ENCODE measurements at places on chromosomes 1 and 21.

DNA sequence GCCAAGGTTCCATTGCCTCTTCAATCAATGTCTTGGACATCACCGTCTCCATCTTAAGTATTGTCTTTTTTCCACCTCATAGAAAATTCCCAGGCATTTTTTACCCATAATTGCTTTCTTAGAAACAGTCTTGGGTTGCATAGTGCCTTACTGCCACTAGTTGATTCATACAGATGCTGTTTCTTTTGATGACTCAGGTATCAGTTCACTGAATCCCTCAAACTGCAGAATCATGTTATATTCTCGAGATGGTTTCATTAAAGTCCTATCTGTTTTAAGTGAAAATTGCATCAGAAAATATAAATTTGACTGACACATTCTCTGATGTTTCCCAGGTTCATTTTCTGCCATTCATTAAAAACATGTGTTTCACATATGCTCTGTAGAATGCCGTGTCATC, 1489.1 kb downstream of the BRINP3 start:
- no peak for DNase-seq

- DNase-seq, result no peak
Measured at GRCh38 chr1:226625326-226625725, 76.8 kb downstream of the STUM start.

GRCh38 chr1:224528900-224529299, 87.2 kb upstream of the CNIH3 start:
- DNase-seq, result no peak

- no peak for DNase-seq
Measured at GRCh38 chr1:39269349-39269748, 64.9 kb downstream of the MACF1 start.

DNA sequence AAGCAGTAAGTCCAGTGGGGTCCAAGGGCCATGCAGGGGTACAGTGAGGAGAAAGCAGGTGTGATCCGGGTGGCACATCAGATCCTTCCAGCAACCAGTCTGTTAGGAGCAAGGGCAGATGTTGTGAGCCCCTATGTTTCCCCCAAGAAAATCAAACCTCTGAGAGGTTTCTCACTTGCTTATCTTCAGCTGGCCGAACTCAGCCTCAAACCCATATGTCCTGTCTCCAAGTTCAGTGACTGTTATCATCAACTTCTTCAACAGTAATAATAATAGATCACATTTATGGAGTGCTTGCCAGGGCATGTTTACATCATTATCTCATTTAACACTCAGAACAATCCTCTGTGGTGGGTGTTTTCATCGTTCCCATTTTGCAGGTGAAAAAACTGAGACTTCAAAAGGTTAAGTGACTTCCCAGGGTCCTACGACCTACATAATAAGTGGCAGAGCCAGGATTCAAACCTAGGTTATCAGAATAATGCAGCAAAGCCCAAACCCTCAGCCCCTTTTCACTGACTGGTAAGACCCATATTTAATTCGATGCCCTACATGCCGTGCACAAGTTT, 3.3 kb downstream of the CAPN2 start:
- DNase-seq, result no peak

DNA sequence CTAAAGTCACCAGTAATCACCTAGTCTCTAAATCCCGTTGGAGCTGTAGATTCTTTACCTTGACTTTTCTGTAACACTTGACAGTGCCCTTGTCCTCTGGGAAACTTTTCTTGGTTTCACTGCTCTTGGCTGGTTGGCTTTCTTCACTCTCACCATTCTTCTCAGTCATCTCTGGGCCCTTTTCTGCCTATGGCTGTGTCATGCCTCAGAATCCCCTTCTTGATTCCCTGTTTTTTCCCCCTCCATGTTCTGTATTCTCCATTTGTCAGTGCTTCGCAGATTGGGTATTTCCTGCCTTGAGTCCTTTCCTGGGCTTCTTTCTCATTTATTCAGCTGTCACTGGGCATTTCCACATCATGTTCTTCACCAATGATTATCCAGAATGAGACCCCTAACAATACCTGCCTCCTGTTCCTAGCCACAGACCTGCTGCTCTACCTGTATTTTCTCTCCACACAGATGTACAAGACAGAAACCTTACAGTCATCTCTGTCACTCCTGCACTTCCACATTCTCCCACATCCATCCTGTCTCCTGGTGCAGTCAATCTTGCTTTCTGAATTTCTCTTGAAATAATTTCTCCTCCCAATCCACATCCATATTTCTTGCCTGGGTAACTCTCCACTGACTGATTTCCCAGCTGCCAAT, 14.7 kb downstream of the UCK2 start:
- DNase-seq, result no peak
